ENCODE measurements at places on chromosomes 5 and 9.

- DNase-seq, result no peak
Observed at GRCh38 chr5:150758203-150758530, 650 bp downstream of the DCTN4 start.

- peak; percentile 78 for DNase-seq
Observed at GRCh38 chr5:56409331-56410190, 176.4 kb upstream of the ANKRD55 start.

- no peak for DNase-seq
Observed at GRCh38 chr5:57033103-57033502, 81.2 kb upstream of the MIER3 start.

- no peak for DNase-seq
Observed at GRCh38 chr5:151688436-151688835, 1.7 kb upstream of the SPARC start.

DNA sequence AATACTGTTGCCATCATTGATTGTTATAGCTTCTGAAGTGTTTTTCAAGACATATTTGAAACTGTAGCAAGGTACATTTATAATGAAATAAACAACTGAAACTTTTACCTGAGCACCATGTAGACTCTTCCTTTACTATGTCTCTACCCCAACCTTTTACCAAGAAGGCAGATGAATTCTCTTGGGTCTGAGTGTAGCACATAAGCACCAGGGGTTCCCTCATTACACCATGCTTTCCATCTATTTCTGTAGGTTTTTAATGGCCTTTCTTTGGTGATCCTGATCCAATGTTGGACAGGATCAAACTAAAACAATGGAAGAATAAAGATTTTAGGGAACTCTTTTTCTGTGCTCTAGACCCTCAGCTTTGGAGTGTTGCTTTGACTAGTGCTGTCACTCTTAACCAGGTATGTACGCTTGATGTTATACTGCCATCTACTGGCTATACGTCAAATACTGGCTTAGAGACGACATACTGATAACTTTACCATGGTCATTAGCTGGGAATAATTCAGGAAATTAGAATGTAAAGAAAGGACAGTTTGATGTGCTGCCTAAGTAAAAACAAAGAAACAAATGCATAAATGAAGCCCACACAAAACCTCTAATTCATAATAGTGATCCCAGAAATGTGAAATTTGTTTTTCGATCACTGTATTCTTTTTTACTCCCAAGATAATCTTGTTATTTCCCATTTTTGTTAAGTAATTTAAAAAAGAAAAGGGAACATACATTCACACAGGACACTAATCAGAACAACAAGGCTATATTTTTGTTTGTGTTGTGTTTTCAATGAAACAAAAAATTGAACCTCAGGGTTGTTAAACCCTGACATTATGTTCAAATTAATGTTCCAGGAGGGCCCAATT, 30.7 kb downstream of the IFNW1 start:
- peak; percentile 68 for DNase-seq

DNA sequence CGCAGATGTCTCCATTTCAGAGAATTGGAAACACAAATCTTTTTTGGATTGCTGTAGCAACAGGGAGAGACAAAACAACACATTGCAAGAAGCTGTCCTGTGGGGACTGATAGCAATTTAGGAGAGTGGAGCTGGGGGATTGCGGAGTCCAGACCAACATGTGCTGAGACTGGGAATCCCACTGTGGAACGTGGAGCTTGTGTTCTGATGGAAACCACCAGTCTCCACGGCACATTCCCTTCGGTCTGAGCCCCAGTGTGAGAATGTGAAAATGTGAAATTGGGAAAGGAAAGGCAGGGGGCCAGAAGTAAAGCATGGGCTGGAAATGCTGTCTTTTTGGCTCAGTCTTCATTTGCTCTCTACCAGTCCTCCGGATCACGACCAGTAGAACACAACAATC, 348.8 kb upstream of the TNC start:
- no peak for DNase-seq

DNA sequence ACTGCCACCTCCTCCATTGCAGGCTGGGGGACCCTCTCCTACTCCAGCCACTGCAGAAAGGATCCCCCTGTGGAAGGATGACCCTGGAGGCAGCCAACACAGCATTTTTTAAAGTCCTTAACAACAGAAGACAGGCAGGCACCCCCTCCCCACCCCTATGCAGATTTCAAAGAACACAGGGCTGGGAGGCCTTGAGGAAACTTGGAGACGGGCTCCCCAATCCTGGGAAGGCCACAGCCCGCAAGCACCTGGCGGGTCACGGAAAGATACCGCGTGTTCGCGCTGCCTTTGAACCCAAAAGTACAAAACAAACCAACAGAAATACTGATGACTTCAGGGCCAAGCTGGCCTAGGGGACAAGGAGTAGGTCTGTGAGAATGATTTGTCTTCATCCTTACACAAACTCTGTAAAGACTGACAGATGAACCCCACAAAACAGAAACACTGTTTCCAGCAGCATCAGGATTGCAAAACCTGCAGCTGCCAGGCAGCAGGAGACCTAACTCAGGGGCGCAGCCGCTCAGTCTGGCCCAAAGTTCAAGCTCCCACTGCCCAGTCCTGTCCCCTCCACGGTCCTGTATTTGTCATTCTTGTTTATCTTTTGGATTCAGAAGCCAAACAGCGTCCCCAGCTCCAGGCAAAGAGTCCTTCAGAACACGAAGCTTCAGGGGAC, 13.8 kb downstream of the VAV2 start:
- DNase-seq, result no peak

Measured in NCI-H1694 treated with DMSO at 0.1 percent for 48 hours (cell line).